ENCODE measurements at places on chromosomes 12 and 14.

DNA sequence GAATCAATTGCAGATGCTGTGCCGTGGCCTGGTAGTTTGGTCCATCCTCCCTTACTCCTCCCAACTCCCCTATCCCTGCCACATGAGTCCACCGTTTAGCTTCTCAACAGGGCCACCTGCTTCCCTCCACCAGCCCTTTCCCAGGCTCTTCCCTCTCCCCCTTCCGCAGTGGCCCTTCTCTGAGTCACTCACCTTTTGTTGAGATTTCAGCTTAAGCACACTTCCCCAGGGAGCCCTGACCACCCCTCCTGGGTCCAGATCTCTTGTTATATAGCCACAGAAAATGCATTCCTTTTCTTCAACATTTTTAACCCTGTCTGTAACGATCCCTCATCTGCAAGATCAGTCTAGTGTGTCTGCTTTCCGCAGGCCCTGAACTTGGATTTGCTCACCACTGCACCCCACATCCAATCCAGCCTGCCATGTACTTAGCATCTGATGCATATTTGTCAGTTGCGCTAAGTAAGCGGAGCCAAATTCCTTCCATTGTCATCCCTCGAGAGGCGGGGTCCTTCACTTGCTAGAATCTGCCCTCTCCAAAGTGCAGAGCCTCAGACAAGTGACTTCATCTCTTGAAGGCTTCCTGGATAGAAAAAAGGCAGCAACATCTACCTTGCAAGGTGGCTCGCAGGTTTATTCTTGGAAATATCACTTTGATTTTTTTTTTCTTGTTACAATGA, 41.1 kb downstream of the TMEM63C start:
- DNase-seq: no peak

- DNase-seq: peak; percentile 84
Measured at GRCh38 chr14:88562831-88563686, at the start of gene ZC3H14. ZC3H14 (plus strand) TSS chr14:88563037; CDS start chr14:88563134, 97 bp downstream.

DNA sequence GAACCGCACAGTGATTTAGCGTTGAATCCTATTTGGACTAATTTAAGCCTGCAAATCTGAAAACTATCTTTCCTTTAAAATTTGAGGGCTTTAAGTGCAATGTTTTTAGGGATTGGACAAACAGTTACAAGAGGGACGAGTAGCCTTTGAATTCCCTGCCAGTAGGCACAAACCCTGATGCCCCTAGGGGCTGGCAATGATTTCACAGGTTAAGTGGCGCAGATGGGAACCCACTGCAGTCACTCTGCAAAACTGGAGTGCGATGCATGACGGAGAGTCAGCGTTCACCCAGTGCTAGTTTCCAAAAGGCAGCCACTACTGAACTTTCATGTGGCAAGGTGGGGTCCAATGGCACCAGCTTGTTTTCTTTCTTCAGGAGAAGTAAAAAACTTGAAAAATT, 99.4 kb upstream of the FRMD6 start:
- no peak for DNase-seq

DNA sequence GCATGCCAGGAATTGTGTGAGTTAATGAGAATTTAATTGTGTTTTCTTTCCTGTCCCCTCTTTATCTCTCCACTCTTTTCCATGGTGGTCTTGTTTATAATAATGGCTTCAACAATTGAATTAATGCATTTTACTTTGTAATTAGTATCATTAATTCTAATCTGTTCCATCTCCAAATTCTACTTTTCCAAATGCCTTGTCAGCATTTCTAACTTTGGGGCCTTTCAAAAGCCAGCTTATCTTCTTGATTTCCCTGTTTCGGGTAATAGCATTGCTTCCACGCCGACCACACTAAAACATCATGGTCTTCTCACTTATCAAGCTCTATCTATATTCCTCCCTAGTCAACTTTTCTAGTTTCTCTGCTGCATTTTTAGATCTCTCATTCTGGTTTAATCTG, 54.2 kb upstream of the RMST start:
- no peak for DNase-seq

GRCh38 chr12:30979371-30980259, 53.1 kb downstream of the TSPAN11 start:
- DNase-seq: no peak

DNA sequence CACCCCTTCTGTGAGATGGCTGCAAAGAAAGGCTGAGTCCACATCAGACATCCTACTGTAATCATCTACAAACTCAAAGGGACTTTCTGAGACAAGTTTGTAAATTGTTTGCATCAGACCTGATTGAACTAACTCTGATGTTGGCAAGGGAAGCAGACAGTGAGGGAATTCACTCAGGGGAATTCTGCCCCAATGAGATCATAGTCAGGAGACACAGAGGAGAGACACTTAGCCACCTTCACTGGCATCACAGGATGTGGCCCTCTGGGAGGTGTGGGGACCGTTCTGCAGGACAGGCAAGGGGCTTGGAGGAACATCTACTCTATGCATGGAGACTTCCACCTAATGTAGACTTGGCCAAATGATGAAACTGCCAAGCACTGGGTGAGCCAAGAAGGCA, 70.7 kb upstream of the DDX11 start:
- no peak for DNase-seq

- DNase-seq: no peak
Measured at GRCh38 chr14:33052943-33053342, 114.3 kb downstream of the NPAS3 start.

DNA sequence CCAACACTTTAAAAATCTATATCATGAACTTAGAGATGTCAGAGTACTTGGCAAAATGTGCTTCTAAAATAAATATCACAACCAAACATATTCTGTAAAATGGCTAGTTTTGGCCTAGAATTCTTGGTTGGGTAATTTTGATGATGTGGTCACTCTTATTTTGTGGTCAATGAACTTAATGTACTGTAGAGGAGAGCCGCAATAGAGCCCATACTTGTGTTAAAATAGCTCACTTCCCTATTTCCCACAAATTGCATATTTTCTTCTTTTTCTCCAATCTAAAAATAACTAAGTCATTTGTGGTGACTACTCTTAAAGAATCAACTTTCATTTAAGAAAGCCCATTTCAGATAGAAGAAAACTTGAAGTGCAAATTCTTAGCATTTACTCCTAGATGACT, 619.4 kb downstream of the CCER1 start:
- no peak for DNase-seq

- DNase-seq: no peak
Measured at GRCh38 chr14:90630171-90630806, 185.9 kb downstream of the TTC7B start.

GRCh38 chr12:95593266-95593871, 42.1 kb upstream of the USP44 start:
- no peak for DNase-seq

GRCh38 chr12:90407841-90408240, 547.1 kb downstream of the CCER1 start:
- DNase-seq: no peak

- no peak for DNase-seq
Measured at GRCh38 chr14:95065411-95065810, 91.9 kb downstream of the DICER1 start.

GRCh38 chr14:99431986-99432385, 48.7 kb downstream of the SETD3 start:
- no peak for DNase-seq

- no peak for DNase-seq
Measured at GRCh38 chr12:4579305-4580102, 17.5 kb downstream of the DYRK4 start.

- no peak for DNase-seq
Measured at GRCh38 chr14:97633131-97633738, 836.1 kb downstream of the VRK1 start.

- DNase-seq: no peak
Measured at GRCh38 chr14:61113561-61114225, 132.6 kb downstream of the SLC38A6 start.

- DNase-seq: no peak
Measured at GRCh38 chr12:128004383-128004938, 262.5 kb upstream of the TMEM132C start.

- DNase-seq: no peak
Measured at GRCh38 chr14:72256055-72256454, 323.8 kb downstream of the RGS6 start.

- no peak for DNase-seq
Measured at GRCh38 chr12:110699591-110700445, 10.9 kb upstream of the HVCN1 start.

- no peak for DNase-seq
Measured at GRCh38 chr12:78700565-78700964, 164.0 kb upstream of the SYT1 start.

GRCh38 chr14:80940146-80940545, 1.4 kb downstream of the CEP128 start:
- no peak for DNase-seq

DNA sequence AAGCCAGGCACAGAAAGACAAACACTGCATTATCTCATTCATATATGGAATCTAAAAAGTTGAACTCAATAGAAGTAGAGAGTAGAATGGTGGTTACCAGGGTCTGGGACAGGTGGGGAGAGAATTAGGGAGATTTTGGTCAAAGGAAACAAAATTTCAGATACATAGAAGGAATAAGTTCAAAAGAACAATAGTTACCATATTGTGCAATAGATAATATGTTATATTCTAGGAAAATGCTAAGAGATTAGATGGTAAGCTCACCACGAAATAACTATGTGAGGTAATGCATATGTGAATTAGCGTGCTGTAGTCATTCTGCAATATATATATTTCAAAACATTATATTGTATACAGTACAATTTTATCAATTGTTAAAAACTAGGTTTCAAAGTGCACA, 442.5 kb downstream of the KCNH5 start:
- DNase-seq: no peak
